CD4-positive, alpha-beta T cell treated with Interleukin-17A for 1 hour (primary cell): ENCODE measurements at places on chromosomes 4 and X.
A peak's percentile ranks its signal among the peaks of the same experiment; 100 is the strongest.

GRCh38 chrX:136353526-136354093, 52.8 kb downstream of the ADGRG4 start:
- no peak for DNase-seq

- DNase-seq, result no peak
These were observed 206.6 kb downstream of the ADGRL3 start for GRCh38 chr4:61406677-61407076.

GRCh38 chr4:10762561-10762960, 78.0 kb upstream of the CLNK start:
- no peak for DNase-seq

- DNase-seq, result no peak
These were observed 90.1 kb downstream of the WFS1 start for GRCh38 chr4:6359536-6360308.

GRCh38 chrX:134641346-134641745, 16.9 kb downstream of the PLAC1 start:
- no peak for DNase-seq

GRCh38 chr4:37715889-37716402, 29.8 kb upstream of the RELL1 start:
- no peak for DNase-seq

DNA sequence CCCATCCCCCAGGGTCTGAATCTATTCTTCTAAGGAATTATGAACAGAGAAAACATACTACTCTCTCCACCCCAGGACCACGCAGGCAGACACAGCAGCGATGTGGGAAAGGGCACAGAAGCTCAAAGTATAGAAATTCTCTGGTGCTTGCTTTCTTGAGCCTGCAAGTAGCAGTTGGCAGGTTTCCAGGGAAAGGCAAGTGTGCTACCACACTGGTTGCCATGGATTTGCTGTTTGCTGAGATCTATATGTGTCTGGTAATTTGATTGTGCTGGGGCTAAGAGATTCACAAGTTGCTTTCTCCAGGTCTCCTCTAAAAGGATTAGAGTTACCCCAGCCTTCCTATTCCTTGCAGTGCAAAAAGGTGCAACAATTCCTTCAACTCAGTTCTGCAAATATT, 83.1 kb downstream of the GUCY2F start:
- DNase-seq, result no peak

DNA sequence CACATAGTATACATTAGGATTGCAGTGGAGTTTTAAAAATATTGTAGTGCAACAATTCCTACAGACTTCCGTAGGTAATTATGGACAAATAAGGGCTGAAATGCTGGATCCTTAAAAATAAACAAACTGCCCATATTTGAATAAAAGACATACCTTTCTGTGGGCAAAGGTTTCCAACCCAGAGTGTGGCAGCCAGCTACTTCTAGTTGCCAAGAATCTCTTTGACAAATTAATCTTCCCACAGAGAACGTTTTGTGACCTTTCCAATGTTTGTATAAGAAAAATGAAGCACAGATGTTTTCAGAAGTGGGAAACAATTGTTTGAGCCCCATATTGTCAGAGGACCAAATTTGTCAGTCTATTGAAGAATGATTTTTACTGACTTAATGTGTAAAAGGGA, 21.1 kb downstream of the GRPR start:
- no peak for DNase-seq

DNA sequence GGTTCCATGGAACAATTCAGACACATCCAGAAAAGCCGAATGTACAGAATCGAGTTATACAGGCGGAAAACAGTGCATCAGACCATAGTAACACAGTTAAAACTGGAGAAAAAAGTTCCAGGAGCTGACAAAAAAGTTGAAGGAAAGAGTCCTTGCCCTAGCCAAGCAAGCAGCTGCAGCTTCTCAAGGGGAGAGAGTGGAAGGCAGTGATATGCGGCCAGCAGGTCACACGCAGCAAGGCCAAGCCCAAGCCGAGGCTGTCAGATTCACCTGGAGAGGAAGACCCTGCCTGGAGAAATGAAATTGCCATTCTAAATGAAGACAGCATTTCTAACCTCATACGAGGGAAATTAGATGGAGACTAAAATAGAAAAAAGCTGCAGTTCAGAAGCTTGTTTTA, 55.8 kb downstream of the RGS12 start:
- DNase-seq, result no peak

GRCh38 chrX:39760930-39761329, 336.8 kb downstream of the BCOR start:
- no peak for DNase-seq

DNA sequence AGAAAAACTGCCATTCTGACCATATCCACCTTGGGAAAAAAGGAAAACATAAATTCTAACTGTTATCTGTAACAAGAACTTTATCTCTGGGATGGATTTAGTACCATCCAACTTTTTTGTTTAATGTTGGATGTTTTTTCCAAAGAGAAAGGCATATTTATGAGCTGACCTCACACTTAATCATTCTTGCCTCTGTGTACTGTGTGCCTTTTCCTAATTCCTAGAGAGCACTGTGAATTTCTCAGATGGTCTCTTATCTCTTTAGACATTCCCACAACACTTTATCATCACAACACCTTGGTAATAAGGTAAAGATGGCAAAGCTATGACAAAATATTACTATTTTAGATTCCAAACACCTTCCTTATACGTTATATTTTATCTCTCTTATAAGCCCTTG, 126.2 kb downstream of the COL4A6 start:
- DNase-seq, result no peak

DNA sequence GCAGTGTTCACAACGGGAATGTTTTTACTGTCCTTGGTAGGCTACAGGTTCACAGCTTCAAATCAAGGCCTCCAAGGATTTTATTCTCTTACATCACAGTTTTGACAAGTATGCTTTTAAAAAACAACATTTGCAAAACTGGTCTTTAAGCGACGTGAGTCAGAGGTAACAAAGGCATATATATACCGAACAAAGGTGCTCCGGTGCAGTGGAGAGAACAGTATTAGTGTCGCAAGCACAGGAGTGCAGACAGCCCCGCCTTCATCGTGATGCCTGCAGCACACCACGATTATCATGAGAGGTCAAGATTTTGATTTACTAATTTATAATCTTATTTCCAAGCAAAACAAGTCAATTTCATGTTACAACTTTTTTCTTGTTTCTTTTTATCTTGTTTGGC, 90.8 kb downstream of the GATB start:
- DNase-seq, result no peak

- DNase-seq, result peak; percentile 64
These were observed 26.8 kb upstream of the GRXCR1 start for GRCh38 chr4:42865572-42866189.

GRCh38 chr4:146943691-146944375, 1.8 kb downstream of the TTC29 start:
- DNase-seq, result no peak

GRCh38 chr4:153143527-153144348, 60.5 kb upstream of the TRIM2 start:
- DNase-seq, result no peak

GRCh38 chr4:106421441-106422296, 53.1 kb upstream of the GIMD1 start:
- no peak for DNase-seq

DNA sequence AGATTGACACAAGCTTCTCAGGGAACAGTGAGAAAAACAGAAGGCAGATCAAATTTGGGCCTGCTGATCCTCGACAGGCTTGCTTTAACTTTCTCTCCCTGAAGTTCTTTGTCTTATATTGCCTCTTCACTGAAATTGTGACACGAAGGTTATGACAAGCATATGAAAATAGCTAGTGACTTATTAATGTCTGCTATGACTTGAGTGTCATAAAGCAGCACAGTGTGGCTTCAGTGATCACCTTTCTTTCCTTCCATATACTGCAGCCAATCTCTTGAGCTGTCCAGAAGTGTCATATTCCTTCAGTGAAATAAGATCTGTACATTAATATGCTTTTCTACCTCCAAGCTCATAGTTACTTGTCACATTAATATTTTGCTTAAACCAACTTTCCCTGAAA, 870.2 kb downstream of the C4orf33 start:
- no peak for DNase-seq

DNA sequence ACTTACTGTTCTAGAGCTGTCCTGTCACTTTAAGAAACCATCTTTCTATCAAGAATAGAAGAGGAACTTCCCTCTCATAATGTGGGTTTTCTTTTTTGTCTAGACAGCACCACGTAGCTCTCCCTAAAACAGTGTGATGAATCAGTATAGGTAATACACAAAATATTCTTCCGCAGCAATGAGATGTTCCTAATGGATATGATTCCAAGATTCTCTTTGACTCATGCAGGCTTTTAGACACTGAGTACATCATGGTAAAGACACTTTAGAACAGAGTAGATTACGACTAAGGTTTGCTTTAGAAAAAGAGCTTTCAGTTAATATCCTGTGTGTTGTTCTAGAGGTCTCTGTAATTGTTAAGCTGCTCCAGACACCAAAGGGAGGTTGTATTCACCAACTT, 69.8 kb downstream of the PTTG2 start:
- DNase-seq, result no peak

DNA sequence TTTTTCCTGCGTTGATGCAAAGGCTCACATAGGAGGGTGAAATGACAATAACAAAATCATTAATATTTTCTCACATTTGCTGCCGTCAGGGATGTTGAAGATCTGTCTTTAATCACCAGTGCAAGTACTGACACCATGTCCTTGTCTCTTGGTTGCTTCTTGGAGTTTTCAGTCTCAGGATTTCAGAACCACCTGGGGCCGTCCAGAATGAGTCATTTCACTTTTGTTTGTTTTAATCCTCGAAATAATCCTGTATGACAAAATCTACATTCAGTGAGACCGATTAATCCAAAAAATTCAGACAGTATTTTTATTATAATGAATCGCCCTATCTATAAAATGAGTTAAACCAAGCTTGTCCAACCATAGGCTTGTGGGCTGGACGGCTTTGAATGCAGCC, 47.2 kb downstream of the NEIL3 start:
- no peak for DNase-seq

DNA sequence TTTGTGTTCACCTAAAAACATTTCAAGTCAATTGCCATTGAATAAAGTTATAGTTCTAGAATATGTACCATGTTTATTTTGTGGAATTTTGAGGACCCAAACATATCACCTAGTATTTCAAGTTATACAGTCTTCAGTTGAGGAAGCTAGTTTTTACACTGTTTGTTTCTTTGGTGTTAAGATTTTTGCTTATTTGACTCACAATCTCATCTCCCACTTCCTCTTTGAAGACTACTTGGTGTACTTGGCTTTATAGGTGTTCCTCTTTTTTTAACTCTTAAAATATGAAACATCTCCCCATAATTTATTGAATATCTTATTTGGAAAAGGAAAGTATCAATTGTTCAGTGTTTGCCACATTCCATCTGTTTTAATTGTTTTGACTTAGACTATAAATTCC, 675.4 kb downstream of the RAPGEF2 start:
- no peak for DNase-seq

DNA sequence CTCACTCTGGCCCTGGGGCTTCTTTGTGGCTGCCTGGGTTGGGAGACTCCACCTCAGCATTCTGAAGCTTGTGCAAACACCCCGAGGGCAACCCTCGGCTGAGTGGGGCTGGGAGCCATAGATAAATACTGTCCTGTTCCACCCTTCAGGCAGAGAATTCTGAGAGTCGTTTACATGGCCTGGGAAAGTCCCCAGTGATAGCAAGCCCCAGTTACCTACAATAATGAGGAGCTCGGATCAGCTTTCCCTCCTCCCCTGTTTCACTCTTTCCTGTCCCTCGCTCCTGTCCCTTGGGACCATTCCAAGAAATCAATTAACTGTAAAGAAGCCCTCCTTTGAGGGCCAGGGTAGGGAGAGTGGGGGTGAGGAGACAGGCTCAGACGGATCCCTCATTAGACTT, 31.6 kb upstream of the DDX3X start:
- no peak for DNase-seq

GRCh38 chr4:57425610-57426009, 315.4 kb upstream of the IGFBP7 start:
- no peak for DNase-seq

GRCh38 chr4:88439161-88439760, 17.7 kb upstream of the HERC5 start:
- DNase-seq, result no peak

DNA sequence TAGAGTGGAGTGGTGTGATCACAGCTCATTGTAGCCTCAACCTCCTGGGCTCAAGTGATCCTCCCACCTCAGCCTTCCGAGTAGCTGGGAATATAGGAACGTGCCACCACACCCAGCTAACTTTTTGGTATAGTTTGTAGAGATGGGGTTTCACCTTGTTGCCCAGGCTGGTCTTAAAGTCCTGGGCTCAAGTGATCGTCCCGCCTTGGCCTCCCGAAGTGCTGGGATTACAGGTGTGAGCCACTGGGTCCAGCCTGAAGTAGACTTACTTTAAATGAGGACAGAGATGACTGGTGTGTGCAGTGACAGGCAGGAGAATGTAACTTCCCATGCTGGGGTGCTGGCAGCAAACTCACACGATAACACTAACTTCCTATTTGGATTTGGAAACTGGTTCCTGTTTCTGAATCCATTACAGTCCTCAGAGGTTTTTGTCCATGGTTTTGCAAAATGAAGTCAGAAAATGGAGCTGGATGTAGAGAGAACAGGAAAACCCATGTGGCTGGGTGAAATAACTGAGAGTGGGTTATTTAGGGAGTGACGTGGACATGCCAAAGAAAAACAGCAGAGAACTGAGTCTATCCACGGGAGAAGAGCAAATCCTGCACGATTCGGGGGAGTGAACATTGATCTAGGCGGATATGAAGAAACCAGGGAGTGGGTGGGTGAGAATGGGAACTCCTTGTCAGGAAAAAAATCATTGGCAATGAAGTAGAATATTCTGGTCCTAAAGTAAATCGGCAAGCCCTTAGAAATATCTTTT, 95.6 kb downstream of the GATB start:
- no peak for DNase-seq

GRCh38 chr4:182451441-182451840, 208.2 kb downstream of the TENM3 start:
- no peak for DNase-seq

GRCh38 chr4:176438401-176438800, 118.6 kb downstream of the SPCS3 start:
- DNase-seq, result no peak

- no peak for DNase-seq
These were observed 18.1 kb upstream of the MMRN1 start for GRCh38 chr4:89876548-89876947.

DNA sequence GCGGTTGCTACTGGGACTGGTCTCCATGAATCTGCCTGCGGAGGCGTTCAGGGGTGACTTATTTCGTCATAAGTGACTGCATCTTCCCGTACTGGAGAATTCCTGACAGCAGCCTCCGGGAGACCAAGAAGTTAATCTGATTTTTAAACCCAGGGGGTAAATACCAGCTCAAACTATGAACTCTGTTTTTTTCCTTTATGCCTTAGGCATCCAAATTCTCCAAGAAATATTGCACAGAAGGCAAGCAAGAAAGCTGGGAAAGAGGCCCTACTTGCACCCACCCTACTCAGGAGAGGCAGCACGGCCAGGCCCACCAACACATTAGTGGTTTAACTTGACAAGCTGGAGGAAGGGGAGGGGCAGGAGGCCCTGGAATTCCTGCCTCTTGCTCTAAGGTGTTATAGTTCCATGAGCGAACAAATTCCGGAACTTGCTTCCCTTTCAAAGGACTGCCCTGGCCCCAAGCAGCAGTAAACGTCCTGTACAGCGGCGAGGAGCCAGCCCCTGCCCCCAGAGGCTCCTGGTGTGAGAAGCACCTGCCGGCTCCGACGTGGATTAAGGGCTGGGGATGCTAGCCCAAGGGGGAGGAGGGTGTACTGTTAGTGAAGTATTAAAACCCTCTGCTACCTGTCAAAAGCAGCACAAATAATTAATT, 177.2 kb downstream of the AFAP1 start:
- DNase-seq, result no peak
